ENCODE measurements at places on chromosomes 6 and 20.

- no peak for DNase-seq
Measured at GRCh38 chr6:159440911-159441703, 251.9 kb downstream of the SOD2 start.

DNA sequence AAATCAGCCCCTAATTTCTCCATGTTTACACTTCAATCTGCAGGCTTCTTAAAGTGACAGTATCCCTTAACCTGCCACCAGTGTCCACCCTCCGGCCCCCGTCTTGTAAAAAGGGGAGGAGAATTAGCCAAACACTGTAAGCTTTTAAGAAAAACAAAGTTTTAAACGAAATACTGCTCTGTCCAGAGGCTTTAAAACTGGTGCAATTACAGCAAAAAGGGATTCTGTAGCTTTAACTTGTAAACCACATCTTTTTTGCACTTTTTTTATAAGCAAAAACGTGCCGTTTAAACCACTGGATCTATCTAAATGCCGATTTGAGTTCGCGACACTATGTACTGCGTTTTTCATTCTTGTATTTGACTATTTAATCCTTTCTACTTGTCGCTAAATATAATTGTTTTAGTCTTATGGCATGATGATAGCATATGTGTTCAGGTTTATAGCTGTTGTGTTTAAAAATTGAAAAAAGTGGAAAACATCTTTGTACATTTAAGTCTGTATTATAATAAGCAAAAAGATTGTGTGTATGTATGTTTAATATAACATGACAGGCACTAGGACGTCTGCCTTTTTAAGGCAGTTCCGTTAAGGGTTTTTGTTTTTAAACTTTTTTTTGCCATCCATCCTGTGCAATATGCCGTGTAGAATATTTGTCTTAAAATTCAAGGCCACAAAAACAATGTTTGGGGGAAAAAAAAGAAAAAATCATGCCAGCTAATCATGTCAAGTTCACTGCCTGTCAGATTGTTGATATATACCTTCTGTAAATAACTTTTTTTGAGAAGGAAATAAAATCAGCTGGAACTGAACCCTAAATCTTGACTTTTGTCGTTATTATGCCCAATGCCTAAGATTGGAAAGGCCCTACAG, 4.5 kb downstream of the SOX4 start:
- DNase-seq: no peak

- DNase-seq: no peak
Measured at GRCh38 chr20:44051661-44052000, 135.4 kb downstream of the JPH2 start.

DNA sequence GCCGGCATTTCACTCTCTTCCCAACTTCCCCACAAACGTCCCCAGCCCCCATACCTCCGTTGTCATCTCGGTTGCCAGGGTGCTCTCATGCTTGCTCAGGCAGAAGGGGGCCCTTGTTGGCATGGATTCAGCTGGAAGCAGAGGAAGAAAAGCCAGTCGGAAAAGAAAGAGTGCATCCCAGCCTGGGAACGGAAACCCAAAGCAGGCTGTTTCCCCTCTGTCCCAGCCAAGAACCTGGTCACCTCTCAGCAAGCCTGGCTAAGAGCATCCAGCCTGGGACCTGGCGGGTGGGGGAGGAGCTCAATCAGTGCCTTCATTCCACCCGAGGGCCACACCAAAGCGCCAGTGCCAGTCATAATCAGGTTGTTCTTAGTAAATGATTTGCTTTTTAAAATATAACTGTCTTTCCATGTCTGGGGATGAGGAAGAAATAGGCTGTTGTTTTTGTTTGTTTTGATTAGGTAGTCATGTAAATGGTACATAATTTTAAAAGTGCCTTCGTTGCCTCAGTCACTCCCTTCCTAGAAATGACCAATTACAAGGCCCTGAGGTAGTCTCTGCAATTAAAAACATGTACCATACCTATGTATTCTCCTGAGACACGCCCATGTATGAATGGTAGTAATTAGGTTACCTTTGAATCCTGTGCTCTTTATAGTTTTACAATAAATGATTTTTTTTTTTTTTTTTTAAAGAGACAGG, 21.1 kb downstream of the CHMP4B start:
- no peak for DNase-seq

DNA sequence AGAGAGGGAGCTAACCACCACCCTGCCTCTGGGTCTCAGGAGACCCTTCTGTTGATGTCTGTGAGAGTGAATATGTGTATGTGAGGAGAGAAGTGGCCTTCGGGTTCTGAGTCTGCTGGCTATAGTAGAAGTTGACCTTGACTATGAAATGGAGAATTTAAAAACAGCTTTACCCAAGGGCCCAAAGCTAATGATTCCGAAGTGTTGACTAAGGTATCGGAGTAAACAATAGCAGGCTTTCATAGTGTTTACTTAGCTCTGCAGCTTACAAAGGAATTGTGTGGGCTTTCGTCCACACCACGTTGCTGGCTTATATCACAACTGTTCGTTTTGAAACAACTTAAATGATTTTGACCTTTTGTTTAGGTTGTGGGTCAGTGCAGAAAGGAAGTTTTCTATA, 126.5 kb upstream of the JAG1 start:
- DNase-seq: no peak

DNA sequence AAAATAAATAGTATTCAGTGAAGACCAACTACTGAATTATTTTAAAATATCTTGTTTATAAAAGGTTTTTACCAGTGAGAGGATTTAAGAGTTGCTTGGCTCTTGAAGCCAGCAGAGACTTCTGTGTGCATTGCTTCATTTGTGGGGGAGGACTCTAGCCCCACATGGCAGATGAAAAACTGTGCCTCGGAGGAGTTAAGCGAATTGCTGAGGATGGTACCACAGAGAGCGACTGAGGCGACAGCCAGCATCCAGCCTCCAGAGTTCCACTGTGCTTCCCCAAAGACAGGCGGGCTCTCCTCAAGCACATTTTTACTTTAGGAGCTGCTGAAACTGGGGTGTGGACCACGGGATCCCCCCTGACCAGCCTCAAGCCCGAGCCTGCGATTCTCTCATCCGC, 80.7 kb downstream of the THBS2 start:
- DNase-seq: no peak

DNA sequence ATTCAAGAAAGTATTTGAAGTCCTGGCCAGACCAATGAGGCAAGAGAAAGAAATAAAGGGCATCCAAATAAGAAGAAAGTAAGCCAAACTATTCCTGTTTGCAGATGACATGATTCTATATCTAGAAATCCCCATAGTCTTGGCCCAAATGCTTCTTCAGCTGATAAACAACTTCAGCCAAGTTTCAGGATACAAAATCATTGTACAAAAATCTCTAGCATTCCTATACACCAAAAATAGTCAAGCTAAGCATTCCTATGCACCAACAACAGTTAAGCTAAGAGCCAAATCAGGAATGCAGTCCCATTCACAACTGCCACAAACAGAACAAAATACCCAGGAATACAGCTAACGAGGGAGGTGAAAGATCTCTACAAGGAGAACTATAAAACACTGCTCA, 60.1 kb upstream of the PHIP start:
- DNase-seq: no peak

DNA sequence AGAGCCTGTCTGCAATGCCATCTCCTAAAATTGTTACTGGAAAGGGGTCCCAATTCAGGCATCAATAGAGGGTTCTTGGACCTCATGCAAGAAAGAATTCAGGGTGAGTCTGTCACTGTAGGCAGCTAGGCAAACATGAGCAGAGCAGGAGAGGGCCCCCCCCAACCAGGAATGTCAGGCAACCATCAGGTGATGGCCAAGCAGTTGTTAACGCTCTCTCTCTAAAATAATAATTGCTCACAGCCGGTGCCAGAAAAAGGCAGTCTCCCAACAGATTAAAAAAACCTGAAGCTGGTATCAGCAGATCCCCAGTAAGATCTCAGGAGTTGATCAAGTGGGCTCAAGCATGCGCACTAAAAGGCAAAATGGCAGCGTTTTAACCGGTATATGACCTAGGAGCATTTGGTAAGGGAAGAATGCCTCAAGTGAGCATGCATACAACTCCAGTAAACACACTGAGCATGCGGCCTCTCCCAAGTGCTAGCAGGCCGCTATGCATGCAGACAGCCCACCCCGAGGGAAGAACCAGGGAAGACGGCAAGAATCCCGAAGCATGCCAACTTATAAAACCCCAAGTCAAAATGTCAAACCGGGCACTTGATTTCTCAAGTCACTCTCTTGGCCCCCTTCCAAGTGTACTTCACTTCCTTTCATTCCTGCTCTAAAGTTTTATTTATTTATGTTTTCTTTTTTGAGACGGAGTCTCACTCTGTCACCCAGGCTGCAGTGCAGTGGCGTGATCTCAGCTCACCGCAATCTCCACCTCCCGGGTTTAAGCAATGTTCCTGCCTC, 44.0 kb upstream of the RNGTT start:
- DNase-seq: no peak

GRCh38 chr20:483815-484644, 21.7 kb upstream of the TBC1D20 start:
- no peak for DNase-seq

DNA sequence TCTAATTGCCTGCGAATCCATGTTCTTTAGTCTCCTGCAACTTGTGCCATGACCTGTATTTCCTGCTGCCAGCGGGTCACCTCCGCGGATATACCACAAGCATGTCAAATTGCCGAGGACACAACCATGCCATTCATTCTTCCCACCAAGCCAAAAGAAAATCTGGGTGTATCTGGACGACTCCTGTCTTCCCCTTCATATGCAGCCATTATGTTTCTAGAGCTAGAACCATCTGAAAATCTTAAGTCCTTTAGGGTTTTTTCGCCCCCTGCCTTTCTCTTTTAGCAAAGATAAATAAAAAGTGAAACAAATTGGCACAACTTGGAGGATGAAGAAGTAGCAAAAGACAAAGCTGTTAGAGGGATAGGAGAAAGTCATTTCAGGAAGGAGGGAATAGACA, 242.6 kb downstream of the ARID1B start:
- no peak for DNase-seq

DNA sequence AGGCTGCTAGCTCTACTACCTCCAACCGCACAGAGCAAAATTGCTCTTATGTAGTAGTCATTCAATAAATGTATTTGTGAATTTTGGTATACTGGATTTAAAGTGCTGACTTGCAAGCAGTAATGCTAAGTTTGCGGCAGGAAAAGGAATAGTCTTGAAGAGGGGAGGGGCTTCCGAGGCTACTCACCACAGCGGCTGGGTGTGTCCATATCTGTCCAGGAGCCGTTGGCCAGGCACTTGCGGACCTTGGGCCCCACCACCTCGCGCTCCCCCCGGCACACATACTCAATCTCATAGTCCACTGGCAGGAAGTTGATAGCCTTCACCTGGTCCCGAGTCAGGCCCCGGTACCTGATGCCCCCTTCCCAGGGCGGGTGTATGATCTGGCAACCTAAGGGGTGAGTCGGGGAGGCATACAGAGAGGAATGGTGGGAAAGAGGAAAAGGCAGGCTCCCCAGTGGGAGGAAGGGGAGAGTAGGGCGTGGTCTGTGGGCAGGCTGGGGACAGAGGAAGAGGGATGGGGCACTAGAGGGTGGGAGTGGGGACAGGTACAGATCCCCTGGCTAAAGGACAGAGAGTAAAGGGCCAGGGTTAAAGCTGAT, 1.7 kb downstream of the GABBR1 start:
- no peak for DNase-seq

DNA sequence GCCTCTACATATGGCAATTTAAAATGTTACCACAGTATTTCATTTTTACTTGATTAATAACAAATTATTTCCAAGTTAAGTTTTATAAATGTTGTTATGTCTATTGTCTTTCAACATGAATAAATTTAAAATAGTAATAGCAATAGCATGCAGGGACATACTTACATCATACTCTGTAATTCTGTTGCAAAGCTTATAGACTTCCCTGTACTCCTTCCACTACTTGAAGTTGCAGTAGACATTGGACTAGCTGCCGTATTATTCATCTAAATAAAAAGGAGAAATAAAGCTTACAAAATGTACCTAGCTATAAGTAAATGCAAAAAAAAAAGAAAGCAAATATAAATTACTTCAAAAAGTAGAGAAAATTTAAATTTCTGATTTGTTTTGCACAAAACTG, 12.7 kb downstream of the SUPT3H start:
- no peak for DNase-seq

DNA sequence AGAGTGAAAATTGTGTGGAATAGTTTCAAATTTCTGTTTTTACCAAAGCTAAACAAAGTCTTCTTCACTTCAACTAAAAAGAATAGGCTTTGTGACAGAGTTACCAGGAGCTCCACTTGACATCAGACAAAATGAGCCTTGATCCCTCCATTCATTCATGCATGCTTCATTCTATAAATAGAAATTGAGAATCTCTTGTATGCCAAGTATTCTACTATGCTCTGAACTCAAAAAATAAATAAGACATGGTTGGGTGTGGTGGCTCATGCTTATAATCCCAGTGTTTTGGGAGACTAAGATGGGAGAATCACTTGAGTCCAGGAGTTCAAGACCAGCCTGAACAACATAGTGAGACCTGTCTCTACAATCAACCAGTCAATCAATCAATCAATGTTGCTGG, 236.6 kb upstream of the FAM83B start:
- no peak for DNase-seq

DNA sequence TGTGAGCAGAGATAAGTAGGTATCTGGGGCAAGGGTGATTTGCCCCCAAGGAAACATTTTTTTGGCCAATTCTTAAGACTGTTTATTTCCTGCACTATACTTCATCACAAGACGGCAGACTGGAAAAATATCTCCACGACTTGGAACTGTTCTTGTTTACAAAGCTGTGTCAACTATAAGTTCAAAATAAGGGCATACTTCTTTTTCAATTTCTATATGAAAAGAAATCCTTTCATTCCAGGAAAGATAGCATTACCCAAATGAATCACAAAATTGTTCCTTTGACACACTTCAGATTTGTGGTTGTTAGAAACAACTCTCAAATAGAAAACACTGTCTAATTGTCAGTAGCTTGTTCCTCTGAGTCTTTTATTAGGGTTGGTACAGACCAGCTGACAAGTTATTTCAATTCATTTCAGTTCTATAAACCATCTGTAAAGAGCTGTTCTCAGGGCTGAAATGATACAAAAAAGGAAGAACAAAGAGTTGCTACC, 212.9 kb upstream of the PRDM1 start:
- DNase-seq: no peak

All from T-helper 9 cell (primary cell).